ENCODE measurements at places on chromosomes 5 and 9.

DNA sequence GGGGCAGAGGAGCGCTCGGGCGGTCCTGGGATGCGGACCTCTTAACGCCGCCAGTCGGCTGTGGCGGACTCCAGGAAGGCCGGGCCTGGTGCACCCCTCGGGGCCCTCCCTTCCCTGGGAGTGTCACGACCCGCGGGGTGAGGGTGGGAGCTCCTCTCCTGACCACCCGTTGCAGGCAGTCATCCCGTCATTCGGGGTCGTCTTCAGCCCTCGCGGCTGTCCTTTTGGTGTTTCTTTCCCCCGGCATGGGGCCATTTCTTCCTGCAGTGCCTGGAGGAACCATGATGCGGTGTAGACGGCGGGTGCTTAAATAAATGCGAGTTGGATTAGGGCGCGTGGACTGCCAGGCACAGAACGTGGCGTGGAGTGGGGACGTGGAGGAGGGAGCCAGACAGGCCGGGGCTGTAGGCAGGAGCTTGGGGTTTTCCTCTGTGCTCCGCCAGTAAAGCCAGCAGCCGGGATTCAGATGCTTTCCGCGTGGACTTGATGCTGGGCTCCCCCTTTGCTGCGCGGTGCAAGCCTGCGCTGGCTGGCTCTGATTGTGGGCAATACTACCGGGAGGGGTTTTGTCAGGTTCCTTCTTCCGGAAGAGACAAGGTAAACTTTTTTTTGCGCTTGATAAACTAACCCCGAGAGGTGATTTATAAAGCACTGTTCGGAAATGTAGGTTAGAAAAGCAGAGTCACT lies 868 bp downstream of the KDM4C start:
- peak; percentile 31 for DNase-seq

DNA sequence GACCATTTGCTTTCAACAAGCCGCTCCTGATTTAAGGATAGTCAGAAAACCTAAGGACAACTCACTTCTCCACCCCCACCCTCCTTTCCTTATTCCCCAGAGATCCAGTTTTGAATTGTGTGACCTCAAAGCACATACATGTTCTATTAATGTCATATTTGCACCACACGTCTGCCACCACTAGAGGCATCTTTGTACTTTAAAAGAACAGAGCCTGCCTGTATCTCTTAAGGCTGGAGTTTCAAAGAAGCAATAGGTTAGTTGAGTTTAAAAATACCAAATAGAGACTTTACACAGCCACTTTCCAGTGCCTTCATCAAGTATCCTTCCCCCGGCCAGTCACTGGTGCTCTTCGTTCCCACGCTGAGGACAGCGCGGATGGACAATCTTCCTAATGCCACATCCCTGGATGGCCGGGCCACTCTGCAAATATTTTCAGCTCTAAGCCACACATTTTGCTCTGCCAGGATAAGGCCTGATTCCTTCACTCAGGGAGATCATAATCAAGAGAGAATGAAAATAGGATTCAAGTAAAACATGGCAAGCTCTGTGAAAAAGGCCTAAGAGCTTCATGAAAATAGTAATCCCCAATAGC lies 146.3 kb downstream of the SNCAIP start:
- DNase-seq, result no peak

DNA sequence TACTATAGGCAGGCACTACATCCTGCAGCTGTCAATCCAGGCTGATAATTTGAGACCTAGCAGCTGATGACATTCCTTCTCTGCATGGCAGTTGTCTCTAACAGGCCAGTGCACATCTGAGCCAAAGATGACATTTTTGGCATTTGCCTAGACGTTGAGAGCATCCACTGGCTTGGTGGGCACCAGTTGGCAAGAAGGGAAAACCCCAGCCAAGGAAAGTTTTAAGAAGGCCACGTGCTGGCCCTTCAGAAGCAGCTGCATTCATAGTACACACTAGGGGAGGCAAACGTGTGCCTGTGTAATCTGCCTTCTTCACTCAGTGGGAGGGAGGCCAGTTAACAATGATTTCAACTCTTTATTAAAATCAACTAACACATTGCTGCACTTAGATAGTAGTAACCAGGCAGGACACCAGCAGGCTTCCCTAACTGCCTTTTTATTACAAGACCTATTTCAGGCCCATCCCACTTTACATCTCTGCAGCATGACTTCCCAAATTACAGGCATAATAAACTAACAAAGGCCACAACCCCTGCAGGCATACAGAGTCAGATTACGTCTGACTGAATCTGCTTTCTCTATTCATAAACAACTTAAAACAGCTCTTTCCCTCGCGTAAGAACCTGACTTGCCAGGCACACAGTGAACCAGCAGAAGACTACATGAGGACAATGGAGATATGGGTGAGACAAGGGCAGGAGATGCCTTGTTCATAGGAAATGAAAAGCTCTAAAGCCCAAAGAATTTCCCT lies 576.3 kb downstream of the PDE4D start:
- DNase-seq, result no peak

- no peak for DNase-seq
Observed at GRCh38 chr9:71295928-71296327, 174.5 kb upstream of the TRPM3 start.

- DNase-seq, result no peak
Observed at GRCh38 chr9:18319918-18320445, 154.0 kb upstream of the ADAMTSL1 start.

- DNase-seq, result no peak
Observed at GRCh38 chr9:120109242-120109641, 470.7 kb downstream of the CDK5RAP2 start.

- no peak for DNase-seq
Observed at GRCh38 chr5:122871661-122872060, 26.2 kb downstream of the SNX24 start.

DNA sequence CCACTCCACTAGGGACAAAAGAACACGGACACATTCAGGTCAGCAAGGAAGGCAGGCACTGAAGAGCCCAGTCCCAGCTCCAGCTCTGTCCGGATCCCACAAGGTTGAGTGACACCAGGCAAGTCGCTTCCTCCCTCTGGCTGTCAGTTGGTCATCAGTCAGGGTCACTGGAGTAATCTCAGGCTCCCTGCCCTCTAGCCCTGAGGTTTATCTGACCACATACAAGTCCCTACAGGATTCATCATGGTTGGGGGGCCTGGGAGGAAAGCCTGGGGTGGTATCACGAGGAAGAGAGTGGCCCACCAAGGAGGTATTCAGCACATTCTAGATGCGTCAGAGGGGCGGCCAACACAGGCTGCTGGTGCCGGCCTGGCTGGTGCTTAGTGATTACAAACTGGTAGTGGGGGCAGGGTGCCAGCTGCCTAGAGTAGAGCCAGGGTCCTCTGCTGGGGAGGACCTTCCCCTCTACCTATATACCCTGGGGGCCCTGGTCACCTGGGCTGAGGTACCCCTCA lies 81.5 kb downstream of the SHB start:
- DNase-seq, result no peak

- no peak for DNase-seq
Observed at GRCh38 chr5:120604884-120605283, 140.8 kb downstream of the PRR16 start.

- no peak for DNase-seq
Observed at GRCh38 chr5:75320371-75320770, 16.6 kb upstream of the HMGCR start.

DNA sequence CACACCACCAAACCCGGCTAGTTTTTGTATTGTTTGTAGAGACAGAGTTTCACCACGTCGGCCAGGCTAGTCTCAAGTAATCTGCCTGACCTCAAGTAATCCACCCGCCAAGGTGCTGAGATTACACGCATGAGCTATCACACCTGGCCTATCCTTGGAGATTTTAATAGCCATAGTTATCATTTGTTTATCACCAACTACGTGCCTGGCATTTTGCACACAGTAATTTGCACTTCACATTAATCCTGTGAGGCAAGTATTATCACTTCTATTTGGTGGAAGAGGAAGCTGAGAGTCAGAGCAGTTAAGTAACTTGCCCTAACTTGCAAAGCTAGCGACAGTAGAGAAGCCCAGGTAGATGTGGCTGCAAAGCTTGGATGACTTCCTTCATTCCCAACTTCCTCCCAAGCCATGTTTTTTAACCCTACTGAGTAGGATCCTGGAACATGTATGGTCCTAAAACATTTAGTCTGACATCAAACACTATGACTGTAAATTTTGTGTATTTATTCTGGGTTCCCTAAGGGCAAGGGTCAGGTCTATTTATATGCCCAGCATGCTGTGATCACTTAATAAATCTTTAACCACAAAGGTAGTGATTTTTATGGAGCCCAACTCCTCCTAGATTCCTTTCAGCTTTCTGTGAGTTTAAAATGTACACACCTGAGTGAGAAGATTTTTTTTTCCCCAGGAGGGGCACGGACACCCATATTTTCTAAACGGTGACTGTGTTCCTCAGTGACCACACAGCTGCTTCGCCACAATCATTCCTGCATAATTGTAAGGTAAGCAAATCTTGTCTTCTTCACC lies 100.2 kb upstream of the RAI14 start:
- DNase-seq, result no peak

GRCh38 chr9:92610470-92611420 lies 59.2 kb downstream of the IPPK start:
- no peak for DNase-seq

DNA sequence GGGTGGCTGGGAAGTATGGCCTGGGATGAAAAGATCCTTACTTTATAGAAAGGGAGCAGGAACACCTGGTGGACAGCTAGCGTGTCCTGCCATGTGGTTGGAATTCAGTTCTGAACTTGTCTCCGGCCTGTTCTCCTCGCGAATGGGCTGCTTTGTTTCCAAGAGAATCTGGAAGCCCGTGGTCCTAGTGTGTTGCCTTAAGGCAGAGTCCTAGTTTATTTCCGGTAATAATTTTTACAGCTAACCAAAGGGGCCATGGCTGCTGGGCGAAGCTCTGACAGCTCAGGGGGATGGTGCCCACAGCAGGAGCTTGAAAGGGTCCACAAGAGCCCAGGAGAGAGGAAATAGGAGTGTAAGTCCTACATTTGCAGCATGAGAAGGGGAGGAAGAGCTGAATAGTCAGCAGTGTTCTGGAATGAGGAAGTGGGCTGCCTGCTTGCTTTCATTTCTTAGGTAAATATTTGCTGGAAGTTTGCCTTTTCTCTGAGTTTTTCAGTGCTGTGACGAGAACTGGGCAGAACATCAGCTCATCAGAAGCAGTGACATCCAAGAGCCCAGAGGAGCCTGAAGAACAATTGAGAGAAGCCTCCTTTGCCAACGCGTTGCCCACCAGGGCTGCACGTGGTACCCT lies 13.1 kb upstream of the IGFBPL1 start:
- no peak for DNase-seq

DNA sequence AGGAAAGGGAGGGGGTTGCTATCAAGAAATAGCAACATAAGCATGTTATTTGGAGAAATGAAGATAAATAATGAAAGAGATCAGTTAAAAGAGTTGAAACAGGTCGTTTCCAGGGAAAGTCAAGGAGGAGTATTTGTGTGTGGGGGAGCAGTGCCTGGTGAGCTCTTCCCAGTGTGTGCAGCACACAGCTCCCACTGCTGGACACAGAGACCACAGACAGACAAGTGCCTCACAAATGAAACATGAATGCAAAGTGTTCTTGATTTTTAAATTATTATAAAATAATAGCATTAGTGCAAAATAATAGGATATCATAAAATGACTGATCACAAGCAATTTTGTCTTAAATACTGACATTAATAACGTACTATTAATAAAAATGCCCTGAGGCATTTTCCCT lies 40.8 kb downstream of the LIFR start:
- DNase-seq, result no peak

DNA sequence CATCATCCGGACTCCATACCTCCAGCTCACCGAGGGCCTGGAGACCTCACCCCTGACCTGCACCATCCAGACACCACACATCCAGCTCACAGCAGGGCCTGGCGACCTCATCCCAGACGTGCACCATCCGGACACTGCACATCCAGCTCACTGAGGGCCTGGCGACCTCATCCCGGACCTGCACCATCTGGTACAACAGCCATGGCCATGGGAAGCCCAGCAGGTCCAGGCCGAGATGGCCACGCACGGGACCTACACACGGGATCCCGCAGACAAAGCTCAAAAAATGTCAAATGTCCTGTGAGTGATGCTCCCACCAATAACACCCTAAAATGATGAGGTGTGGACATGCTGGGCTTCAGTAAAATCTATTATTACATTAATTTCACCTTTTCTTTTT lies 9.7 kb downstream of the TERT start:
- no peak for DNase-seq

DNA sequence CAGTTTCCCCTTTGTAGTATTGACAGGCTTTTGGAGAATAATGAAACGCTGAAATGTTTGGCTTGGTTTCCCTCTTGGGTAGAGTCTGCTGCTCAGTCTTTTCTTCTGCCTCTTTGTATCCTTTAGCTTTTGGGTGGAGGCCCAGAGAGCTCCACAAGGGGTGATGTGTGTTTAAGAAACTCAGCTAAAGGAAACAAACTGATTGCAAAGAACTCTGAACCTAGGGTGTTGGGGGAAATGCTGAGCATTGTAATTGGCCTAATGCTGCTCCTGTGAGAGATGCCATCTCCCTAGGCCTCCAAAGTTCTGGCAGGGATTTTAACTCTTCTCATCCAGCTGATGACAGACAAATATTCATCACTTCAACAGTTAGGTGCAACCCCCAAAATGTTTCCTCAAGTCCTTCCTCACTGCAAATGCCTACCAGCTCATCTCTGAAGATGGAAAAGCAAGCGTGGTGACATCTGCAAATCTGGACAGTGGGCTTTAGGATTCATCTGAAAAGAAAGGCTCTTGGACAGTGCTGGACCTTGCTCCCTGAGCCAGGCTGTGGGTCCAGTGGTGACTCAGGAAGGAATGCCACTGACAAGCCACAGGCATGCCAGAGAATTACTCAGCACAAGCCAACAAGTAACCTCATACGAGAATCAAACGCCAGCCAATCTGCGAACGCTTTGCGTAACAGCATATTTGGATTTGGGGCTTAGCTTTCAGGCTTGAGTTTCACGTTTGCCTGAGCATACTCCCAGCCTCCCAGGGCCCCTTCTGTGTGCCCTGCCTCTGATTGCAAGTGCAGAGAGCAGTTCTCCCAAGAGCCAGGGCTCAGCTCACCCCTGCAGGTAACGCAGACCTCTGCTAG lies 30.5 kb upstream of the ZSWIM6 start:
- no peak for DNase-seq

GRCh38 chr5:1554410-1554967 lies 30.7 kb upstream of the LPCAT1 start:
- DNase-seq, result no peak

DNA sequence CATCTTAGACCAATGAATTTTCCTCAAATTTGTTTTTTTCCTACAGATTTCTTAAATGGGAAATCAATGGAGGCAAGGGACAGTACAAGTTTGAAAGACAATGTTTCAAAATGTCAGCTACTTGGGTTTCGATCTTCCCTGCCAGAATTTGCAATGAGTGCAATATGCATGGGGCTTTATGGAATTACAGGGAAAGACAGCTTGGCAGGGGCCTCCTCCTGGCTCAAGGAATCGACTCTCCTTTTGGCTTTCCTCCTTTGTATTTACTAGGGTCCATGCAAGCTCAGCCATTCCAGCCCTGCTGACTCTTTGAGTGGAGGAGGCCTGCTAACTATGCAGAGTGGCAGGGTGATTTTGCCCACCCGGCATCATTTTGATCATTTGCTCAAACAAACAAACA lies 63.2 kb downstream of the MED27 start:
- no peak for DNase-seq

All from activated CD4-positive, CD25-positive, alpha-beta regulatory T cell (primary cell).